ENCODE measurements at places on chromosomes 4 and X.

- no peak for DNase-seq
Measured at GRCh38 chr4:22093126-22093525, 144.6 kb upstream of the KCNIP4 start.

DNA sequence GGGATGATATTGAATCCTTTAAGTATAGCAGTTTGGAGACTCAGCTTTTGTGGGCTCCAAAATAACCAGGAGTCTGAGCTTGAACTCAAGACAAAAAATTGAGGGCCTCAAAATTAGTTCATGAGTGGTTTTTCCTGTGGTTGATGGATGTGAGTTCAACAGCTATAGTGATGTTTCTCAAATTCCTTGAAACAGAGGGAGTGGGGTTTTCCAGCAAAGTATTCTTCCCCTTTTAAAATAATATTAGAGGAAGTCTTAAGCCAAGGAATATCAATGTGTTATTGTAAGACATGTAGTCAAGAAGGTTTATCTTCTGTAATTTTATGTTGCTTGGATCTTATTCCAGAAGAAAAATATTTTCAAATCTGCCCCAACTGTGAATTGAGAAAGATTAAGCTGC, 10.6 kb downstream of the OTC start:
- DNase-seq, result no peak

DNA sequence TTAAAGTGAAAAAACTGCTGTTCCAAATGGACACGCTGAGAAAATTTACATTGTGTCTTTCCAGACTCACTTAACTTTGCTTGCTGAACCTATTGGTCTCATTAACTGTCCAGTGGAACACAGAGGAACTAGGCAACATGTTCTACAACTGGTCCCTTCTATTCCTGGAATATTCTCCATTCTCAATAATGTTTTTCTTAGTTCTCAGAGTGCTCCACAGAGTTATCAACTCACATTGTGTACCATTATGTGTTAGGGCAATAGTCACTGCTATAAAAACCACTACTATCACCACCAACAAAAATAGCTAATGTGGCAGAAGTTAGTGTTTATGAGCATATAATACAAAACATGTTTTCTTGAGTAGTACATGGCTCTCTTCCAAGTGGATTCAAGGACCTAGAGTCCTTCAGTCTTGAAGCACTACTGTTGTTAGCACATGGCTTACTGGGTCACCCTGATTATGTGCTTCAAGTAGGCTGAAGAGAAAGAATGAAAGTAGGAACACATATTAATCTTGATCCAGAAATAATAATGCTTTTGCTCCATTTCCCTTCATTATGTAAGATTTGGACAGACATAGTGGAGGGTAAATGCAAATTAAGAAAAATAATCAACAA, 865.3 kb upstream of the HS3ST1 start:
- DNase-seq, result no peak

- no peak for DNase-seq
Measured at GRCh38 chrX:46218373-46218772, 326.8 kb downstream of the ZNF674 start.

DNA sequence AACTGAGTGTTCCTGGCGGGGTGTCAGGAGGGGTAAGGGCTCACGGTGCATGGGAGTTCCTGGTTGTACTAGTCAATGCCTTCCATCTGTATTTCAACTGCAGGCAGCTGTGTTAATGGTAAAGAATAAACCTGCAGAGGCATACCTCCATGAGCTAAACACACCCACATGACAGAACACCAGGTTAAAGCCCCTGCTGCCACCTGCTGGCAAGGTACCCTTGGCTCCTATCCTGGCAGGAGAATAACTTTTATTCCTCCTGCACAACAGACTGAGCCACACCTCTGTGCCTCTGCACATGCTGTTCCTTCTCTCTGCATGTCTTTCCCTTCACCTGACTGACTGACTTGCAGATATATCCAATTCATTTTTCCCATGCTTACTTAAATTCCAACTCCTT, 11.1 kb downstream of the ITIH6 start:
- peak; percentile 24 for DNase-seq

DNA sequence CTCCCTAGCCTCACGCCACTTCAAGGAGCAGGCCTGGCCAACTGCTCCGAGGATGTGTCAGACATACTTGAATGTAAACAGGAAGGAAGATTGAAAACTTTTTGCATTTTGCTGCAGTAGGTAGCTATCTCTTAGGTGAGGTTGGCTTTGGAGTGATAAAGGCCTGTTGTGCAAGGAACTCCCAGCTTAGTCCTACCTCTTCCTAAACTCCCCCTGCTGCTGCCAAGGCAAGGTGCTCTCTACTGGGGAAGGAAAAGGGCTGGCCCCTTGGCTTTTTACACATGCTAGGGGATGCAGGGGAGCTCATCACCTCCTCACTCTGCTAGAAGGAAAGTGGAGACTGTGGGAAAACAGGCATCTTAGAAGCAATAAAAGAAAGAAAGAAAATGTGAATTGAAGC, 10.7 kb upstream of the BRS3 start:
- no peak for DNase-seq

DNA sequence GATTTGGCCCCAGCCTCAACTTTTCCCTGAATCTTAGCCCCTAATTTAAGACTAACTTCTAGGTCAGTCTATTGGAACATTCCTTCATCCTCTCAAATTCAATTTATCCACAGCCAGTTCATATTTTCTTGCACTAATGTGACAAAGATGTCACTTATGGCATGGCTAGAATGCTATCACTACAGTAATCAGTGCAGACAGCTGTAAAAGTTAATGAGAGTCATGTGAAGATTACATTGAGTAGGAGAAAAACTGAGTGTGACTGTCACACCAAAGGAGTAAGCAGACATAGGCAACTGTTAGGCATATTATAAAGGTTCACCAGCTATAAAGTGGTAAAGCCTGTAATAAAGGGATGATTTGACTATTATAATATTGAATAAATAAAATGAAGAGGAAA, 42.6 kb downstream of the GABRG1 start:
- no peak for DNase-seq

GRCh38 chrX:80667967-80668366, 141.7 kb downstream of the BRWD3 start:
- DNase-seq, result peak; percentile 4

- no peak for DNase-seq
Measured at GRCh38 chr4:159024266-159024665, 78.6 kb upstream of the RAPGEF2 start.

DNA sequence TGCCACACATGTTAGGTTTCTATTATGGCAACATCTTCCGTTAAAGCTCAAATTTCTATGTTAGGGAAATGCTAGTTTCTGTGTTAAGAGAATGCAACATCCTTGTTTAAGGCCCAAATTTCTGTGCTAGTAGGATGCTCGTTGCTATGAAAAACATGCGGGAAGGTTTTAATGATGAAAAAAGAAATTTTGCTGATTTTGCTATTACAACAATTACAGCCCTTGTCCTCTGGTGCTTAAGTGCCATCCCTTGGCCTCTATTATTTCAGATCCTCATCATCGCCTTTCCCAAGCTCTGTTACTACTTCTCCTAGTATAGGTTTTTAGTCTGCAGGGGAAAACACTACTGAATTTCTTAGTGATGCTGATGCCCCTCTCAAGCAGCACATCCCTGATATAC, 412.6 kb upstream of the NDST3 start:
- no peak for DNase-seq

GRCh38 chr4:188989371-188989770, 850.1 kb downstream of the TRIML1 start:
- DNase-seq, result no peak

GRCh38 chr4:173855015-173855414, 325.0 kb upstream of the HAND2 start:
- DNase-seq, result no peak

GRCh38 chrX:19866626-19867410, 20.6 kb downstream of the SH3KBP1 start:
- DNase-seq, result no peak

DNA sequence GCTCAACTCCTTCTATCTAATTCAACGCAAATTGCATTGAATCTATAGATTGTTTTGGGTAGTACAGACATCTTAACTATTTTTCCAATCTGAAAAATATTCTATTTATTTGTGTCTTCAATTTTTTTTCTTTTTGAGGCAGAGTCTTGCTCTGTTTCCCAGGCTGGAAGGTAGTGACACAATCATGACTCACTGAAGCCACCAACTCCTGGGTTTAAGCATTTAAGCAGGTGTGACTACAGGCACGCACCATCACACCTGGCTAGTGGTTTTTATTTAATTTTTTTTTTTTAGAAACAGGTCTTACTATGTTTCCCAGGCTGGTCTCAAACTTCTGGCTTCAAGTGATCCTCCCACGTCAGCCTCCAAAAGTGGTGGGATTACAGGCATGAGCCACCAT, 98.3 kb downstream of the GK start:
- no peak for DNase-seq

DNA sequence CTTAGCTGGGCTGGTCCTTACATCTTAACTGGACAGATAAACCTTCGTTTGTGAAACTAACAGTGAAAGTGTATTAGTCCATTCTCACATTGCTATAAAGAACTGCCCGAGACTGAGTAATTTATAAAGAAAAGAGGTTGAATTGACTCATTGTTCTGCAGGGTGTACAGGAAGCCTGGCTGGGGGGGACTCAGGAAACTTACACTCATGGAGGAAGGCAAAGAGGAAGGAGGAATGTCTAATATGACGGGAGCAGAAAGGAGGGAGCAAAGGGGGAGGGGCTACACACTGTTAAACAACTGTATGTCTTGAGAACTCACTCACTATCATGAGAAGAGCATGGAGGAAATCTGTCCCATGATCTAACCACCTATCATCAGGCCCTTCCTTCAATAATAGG, 1566.5 kb upstream of the PCDH7 start:
- no peak for DNase-seq

- no peak for DNase-seq
Measured at GRCh38 chr4:143224255-143224654, 39.5 kb downstream of the USP38 start.

GRCh38 chrX:44025555-44025954, 52.4 kb upstream of the NDP start:
- DNase-seq, result no peak

- DNase-seq, result no peak
Measured at GRCh38 chr4:108450236-108450898, 170.0 kb upstream of the RPL34 start.

DNA sequence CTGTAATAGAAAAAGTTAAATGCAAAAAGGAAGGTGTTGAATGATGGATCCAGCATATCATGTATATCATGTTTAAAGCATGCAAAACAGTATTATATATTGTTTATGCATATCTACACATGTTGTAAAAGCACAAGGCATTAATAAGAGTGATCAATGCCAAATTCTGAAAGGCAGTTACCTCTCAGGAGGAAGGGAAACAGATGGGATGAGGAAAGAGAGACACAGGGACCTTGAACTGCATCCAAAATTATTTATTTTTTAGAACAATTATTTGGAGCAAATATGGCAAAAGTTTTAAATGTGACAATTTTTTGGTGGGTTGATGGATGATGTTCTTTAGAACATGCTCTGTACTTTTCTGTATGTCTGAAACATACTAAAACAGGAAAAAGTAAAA, 193.4 kb downstream of the CLCN4 start:
- DNase-seq, result no peak
